Stimulated activated naive CD8-positive, alpha-beta T cell treated with anti-CD3 and anti-CD28 coated beads, Interleukin-15, amount 100 ng/mL, for 72 hours (primary cell): ENCODE measurements at places on chromosomes 13 and 19.

- DNase-seq = no peak
Measured at GRCh38 chr13:74017301-74018061, 116.7 kb downstream of the KLF12 start.

DNA sequence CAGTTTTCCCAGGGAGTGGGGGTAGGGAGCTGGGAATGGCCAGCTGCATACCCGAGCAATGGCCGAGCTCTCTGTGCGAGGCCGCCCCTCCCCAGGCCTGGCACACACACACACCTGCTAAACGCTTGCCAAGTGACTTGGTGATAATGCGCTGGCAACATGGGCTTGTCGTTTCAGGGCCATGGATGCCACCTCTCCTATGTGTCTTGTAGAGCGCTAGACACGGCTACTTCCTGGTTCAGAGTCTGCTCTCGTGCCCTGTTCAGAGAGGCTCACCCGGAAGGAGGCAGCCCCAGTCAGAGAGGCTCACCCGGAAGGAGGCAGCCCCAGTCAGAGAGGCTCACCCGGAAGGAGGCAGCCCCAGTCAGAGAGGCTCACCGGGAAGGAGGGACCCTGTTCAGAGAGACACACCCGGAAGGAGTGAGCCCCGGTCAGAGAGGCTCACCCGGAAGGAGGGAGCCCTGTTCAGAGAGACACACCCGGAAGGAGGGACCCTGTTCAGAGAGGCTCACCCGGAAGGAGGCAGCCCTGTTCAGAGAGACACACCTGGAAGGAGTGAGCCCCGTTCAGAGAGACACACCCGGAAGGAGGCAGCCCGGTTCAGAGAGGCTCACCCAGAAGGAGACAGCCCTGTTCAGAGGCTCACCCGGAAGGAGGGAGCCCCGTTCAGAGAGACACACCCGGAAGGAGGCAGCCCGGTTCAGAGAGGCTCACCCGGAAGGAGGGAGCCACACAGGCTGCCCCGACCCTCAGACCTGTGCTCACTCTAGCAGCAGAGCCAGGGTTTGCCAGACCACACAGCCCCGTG, 4.2 kb downstream of the ADPRHL1 start:
- peak; percentile 18 for DNase-seq

- no peak for DNase-seq
Measured at GRCh38 chr13:100274942-100275506, 186.1 kb downstream of the PCCA start.

DNA sequence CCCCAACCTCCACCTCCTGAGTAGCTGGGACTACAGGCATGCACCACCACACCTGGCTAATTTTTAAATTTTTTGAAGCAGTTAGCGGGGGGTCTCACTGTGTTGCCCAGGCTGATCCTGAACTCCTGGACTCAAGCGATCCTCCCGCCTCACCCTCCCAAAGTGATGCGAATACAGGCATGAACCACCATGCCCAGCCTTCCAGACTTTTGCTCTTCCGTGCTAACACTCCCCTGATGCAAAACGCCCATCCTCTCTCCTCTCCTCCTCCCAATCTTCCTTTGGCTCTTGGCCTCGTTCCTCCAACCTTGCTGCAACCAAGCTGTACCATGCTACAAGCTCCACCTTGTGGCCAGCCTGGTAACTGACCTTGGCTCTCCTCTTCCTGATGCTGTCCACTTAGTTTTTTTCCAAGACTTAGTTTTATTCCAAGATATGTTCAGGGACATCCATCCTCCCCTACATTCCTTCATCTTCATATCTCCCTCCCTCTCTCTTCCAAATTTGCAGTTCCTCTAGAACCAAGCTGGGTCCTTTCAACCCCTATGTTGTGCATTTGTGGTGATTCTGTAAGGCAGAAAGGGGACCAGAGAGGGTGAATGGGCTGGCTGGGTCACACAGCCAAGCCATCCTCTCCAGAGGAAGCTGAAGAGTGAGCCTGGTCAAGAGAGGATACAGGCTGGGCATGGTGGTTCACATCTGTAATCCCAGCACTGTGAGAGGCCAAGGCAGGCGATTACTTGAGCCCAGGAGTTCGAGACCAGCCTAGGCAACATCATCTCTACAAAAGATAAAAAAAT, 32.8 kb downstream of the TINCR start:
- DNase-seq = peak; percentile 19

DNA sequence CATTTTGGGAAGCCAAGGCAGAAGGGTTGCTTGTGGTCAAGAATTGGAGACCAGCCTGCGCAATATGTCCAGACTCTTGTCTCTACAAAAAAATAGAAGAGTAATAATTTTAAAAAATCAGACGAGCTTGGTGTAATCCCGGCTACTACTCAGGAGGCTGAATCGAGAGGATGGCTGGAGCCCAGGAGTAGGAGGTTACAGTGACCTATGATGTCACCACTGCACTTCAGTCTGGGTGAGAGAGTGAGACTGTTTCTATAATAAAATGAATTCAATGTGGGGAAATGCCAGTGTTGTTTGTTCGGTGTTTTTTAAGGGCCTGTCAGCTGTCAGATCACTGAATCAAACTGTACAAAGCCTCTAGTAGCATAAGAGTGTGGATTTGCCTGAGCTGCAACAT, 1.2 kb upstream of the FBXL3 start:
- DNase-seq = no peak

DNA sequence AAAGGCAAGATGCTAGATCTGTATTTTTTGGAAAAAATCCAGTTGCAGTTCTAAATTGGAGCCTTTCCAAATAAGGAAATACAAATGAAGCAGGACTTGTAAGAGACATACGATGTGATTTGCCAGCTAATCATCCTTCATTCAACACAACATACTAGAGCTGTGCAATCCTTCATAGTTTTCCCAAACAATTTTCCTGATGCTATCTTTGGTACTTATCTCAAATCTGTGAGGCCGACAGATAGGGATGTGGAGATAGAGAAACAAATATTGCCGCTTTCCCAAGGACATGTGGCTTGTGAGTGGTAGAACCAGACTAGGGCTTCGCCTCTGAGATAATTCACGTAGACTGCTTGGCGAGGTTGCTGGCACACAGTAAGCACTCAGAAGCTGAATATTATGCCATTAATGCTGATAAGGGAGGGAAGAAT, 176.6 kb downstream of the LMO7 start:
- no peak for DNase-seq

DNA sequence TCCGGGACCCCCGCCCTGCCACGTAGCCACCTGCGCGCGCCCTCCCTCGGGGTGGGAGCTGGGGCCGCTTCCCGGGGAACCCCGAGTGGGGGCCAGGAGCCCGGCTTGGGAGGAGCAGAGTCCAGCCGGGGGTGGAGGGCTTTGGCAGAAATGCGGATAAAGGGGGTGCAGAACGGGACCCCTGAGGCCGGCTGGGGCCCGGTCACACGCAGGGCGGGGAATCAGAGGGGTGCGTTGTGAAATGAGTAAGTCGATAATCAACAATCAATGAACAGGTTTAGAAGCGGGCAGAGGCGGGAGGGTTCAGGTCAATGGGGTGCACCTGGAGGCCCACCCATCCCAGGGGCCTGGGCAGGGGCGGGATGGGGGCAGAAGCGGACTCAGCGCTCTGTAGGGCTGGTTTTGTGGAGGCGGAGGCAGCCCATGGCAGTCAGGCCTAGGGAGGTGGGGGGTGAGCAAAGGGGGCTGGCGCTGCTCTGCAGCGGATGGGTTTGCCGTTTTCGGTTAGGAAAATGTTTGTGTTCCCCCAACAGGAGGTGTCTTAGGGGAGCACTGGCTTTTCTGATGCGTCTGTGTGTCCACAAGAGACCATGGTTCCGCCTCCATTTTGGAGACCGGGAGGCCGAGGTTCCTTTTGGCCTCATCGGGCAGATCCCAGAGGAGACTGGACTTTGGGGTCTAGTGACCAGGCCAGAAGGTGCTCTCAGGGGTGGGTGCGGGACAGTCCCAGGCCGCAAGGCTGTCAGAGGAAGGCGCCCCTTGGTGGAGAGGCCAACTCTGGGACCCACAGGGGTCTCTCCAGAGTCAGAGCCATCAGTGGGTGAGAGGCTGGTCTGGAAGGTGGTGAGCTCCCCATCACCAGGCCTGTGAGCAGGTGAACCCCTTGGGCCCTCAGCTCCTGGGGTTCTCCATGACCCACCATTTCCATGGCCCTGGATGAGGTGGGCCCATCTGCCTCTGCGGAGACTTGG, 683 bp upstream of the DIRAS1 start:
- DNase-seq = no peak
